ENCODE measurements at places on chromosomes 5 and 9.

DNA sequence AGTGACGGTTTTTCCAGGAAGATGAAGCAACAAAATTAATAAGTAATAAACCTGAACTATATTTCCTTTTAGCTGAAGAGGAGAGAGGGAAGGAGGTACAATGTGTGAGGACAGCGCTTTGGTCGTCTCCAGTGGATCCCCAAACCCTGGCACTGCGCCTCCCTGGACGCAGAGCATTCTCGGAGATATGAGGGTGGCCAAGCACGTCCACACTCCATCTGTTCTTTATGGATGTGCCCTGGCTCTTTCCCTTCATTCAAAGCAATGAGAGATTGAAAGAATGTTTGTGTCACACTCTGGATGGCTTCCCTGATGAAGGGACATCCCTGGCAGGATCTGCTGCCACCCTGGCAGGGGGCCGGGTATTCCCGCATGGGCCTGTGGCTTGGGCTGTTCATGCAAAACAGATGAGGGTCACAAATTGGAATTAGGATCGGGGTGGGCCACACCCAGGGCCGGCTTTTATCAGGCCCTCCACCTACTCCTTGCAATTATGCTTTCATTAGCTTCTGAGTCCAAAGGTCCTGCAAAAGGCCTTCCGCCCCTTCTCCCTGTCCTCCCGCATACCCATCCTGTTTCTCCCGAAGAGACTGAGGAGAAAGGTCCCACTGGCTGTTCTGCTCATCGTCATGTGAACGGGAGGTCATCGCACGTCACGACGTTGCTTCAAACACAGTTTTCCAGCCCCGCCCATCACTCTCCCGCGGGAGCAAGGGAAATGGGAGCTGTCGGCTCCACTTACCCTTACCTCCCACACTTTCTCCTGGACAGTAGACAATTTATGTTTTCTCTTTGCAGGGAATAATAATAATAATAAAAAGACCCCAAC lies 286.1 kb upstream of the IRX4 start:
- no peak for DNase-seq

- peak; percentile 2 for DNase-seq
These were observed 38.1 kb upstream of the TUSC1 start for GRCh38 chr9:25716220-25716872.

GRCh38 chr5:141605523-141606277 lies 13.1 kb downstream of the DIAPH1 start:
- DNase-seq = no peak

DNA sequence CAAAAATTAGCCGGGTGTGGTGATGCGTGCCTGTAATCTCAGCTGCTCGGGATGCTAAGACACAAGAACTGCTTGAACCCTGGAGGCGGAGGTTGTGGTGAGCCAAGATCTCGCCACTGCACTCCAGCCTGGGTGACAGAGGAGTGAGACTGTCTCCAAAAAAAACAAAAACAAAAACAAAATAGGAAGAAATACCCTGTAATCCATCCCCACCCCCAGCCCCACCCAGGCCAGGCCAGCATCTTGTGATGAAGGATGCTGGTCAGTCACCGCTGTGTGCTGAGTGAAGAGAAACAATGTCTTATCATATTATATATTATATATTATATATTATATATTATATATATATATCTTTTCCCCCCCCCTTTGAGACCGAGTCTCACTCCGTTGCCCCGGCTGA lies 15.4 kb upstream of the CCIN start:
- no peak for DNase-seq

- no peak for DNase-seq
These were observed at the start of gene AFAP1L1 for GRCh38 chr5:149271716-149272563. AFAP1L1 (plus strand) TSS chr5:149271859; CDS start chr5:149271969, 110 bp downstream.

DNA sequence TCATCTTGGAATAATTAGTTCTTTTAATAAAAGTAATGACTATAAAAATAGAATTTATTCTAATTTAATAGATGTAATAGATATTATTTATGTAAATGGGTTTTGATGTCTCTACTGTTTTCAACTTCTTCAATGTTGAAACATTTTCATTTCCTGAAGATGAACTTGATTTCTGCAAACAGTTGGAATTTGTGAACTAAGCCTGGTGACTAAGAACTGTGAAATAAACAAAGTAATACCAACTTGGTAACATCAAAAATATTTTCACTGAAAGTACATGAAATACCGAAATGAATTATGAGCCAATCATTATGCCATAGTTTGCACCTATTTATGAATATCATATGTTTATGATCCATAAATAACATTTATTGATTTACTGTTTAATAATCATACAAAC lies 143.8 kb upstream of the FGF10 start:
- no peak for DNase-seq

DNA sequence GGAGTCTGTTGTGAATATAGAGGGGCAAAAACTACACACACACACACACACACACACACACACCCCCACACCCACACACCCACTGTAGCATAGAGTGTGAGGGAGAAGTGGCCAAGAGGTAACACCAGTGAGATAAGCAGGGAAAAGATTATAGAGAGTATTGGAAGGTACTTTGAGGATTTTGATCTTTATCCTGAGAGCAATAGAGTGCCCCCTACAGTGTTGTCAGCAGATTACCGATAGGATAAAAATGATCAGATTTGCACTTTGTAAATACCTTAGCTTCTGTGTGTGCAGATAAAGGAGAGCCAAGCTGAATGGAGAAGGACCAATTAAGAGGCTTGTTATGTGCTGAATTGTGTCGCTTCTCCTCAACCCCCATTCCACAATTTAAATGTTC lies 32.3 kb downstream of the ERCC6L2 start:
- no peak for DNase-seq

- peak; percentile 64 for DNase-seq
These were observed 90.8 kb downstream of the TLE4 start for GRCh38 chr9:79662537-79662956.

DNA sequence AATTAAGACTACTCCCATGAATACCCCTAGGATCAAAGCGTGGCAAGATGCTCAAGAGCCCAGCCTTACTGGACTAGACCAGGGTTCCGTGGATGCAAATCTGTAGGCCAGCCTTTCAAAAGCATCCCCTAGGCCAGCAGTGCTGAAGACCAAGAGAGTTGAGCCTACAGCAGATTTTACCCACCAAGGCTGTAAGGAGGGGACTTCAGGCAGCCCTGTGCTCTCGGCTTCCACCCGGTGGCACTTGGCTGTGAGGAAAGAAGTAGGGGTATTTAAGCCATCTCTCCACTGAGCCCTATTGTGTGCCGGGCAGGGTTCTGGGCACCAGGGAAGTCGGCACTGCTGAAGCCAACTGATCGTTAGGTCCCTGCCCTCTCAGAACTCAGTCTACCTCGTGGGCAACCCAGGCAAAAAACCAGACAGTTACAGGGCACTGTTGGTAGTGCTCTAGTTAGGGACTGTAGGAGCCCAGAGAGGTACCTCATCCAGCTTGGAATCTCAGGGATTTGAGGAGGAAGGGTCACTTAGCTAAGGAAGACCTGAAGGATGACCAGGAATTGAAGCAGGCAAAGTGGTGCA lies 25.5 kb downstream of the TCF7 start:
- DNase-seq = no peak

GRCh38 chr9:27377147-27377807 lies 80.3 kb upstream of the EQTN start:
- no peak for DNase-seq
